ENCODE measurements at places on chromosomes 7 and 10.

GRCh38 chr10:103660364-103661197, 167.1 kb downstream of the NEURL1 start:
- no peak for DNase-seq

GRCh38 chr10:94274142-94274787, 88.5 kb downstream of the NOC3L start:
- DNase-seq: no peak

DNA sequence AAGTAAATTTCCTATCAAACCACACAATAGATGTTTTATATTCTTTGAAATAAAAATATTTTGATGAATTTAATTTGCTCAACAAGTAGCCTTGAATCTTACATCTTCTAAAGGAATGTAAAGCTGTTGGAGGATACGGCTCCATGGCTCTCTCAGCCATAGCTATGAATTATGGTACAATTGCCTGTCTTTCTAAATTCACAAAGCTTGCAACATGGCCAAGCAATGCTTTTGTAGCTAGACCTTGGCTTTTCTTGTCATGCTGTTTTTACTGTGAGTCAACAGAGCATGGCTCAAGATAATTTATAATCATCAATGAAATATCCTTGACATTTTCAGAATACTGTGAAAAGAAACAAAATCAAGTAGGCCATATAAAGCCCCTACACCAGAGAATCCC, 286.7 kb downstream of the CACNA2D1 start:
- no peak for DNase-seq

DNA sequence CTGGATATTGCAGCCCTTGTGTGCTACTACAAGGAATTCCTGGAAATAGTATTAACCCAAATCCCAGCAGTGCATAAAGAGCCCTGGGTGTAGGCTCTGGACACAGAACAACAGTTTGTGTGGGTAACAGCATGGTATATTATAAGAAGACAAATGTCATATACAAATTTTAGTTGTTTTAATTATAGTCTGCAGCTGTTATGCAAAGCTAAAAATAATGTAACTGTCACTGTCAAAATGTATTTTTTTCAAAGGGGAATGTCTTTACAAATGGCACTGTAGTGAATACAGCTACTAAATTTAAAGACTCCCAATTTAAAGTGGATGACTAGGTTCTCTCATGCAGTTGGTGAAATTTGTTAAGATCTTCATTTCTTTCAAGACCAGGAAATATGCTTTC, 339.0 kb downstream of the GPR37 start:
- no peak for DNase-seq

DNA sequence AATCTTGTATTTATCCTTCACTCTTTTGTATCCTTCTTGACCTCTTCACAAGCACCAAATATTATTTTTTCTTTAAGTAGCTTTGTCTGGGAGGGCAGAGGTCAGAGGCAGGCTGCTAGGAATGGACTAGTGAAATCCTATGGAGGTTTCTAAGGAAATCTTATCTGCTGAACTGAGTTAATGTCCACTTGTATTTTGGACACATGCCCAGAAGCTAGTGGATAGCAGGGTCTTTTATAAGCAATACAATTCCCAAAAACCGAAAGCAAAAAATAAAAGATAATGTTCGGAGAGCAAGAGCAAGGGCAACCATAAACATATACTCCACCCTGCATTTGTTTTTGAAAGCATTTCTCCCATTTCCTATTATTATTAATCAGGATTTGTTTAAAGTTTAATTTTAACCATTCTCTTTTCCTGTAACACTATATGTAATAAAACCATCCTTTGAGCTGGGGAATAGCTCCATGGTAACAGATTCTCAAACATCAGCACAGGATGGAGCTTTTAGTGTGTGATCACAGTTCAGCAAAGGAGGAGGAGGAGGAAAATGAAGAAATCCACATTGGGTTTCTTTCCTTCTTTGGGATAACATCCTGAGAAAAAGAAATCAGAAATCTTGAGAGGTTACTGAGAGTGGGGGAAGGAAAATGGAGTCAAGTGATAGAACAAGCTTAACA, 328.2 kb upstream of the LRRN3 start:
- no peak for DNase-seq

DNA sequence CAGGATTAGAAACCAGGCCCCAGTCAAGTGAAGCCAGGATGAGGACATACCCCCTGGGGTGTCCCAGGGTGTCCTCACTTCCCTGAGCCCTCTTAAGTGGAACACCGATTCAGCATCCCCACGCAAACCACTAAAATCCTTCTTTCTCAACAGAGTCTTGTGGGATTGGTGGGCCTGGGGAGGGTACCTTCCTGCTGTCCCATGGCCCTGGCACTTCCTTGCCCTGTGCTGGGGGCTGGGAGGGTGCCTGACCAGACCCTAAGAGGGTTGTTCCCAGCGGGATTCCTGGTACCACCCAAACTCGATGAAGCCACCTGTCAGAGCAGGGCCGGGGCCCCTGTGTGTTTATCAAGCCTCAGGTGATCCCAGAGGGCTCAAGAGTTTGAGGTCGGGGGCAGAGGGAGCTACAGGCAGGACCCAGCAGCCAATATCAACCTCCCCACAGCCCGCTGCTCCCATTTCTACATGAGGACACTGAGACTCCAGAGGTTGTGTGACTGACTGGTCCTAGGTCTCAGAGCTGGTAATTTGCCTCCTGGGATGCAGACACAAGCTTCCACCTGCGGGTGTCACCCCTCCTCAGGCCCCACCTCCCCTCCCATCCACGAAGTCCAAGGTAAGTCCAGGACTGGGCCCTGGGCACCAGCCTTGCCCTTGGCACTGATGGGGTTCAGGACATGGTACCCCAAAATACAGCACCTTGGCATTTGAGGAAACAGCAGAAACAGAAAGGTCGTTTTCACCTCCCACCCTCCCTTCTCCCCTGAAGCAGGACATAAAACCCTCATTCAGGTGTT, 31.4 kb downstream of the OAT start:
- no peak for DNase-seq

DNA sequence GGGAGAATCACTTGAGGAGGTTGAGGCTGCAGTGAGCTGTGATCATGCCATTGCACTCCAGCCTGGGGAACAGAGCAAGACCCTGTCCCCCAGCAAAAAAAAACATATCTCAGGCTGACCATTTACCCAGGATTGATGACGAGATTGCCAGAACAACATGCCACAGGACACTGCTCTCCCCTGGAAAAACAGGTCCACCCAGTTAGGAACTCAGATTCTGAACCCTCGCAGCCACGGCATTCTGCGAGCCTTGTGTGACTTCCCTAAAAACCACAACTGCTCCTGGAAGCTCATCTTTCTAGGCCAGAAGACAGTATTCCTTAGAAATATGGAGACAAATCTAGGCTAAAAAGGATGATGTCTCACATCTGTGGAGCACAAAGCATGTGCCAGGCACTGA, 42.1 kb upstream of the SH2B2 start:
- no peak for DNase-seq

GRCh38 chr10:95572131-95572820, 11.1 kb upstream of the SORBS1 start:
- no peak for DNase-seq

GRCh38 chr7:66529883-66530610, 98.6 kb upstream of the KCTD7 start:
- DNase-seq: no peak

DNA sequence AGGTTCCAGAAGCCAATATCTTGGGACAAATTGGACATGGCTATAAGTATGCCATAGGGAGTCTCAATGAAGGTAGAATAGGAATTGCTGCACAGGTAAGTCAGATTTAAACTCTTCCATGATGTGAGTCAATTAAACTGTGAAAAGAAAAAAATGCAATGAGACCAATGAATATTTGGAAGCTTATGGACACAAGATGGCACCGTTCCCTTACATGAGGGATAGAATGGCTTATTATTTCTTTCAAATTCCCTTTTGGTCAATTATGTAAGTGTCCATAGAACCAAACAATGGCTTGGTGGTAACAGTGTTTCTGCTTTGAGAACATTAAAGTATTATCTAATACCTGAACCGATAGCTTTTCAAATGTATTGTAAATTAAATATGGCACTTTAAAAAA, 35.6 kb downstream of the ACADSB start:
- DNase-seq: no peak

DNA sequence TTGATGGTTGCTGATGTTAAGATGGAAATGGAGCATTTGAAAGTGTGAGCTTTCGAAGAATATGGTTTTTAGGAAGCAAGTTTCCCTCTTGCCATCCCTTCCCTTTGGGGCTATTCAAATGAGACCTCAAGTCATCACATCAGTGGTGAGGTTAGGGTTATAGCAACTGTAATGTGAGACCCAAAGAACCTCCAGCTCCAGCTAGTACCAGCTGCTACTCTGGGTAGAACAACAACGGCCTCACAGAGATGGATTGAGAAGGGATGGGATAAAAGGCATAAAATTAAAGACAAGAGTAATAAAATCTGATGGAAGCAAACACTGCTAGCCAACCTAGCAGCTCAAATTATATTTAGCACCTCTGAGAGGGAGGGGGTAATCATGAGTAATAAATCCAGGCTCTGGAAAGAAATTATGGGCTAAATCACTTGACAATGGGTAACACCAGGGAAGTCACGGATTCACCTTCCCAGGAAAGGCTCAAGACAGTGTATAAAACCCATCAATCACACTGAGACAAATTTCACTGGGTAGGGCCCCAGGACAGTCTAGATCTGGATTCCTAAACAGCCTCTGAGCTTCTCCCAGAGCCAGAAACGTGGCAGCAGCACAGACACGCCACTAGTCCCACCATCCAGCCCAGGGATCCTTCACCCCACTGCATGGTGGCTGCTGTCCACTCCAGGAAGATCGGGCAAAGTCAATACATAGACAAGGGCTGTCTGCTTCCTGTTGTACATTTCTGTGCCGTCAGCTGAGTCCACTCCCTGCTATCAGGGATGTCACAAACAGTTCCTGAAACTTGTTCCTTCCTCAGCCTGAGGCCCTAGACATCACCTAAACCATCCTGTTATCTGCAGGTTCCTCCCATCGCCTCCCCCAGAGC, 151.1 kb downstream of the GFRA1 start:
- DNase-seq: no peak

GRCh38 chr7:143305423-143306070, 10.4 kb upstream of the CLCN1 start:
- no peak for DNase-seq

DNA sequence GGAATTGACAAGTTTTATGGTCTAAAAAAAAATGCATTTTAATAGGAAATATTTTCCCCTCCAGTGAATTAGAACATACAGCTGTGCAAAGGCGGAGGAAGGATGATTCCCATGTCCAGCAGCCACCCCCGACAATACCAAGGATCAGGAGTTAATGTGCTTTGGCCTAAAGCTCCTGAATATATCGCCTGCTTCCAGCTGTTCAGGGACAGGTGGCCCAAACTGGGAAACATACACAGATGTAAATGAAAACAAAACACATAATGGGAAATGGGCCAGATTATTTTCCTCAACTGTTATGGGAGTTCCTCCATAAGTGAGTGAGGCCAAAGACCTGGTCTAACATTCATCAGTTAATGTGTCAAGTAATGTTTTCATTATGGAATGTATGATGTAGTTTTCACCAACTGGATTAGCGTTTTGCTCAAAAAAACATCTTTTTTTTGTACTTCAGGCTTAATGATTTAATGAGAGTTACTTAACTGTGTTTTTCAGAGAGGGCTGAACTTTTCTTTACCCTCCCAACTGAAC, 55.1 kb upstream of the LAMB1 start:
- no peak for DNase-seq

DNA sequence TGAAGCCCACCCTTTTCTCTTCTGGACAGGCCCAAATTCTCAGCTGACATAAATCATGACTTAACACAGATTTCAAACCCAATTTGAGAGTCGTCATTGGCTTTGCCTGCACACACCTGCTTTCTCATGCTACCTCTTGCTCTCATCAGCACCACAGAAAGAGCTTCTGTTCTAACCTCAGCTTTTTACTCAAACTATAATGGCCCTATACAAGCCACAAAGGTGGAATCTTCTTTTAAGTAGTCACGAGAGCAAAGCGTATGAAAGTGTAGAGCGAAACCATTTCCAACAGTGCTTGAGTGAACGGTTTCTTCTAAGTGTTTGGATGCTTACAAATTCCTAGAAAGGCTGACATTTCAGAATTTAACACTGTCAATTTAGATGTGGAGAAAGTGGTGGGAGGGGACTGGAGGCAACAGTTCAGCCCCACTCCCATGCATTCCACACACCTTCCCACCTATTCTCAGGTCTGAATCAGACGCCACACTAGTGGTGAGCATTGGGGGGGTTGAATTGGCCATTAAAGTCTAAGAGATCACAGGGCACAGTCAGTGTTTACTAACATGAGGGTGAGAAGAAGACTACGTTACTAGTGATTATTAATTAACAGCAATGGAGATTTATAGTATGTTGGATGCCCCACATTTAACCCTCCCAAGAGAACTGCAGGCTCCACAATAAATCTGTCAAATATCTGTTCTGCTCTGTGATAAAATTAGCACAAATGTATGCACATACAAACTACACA, 114.0 kb downstream of the PRKCQ start:
- DNase-seq: no peak

GRCh38 chr10:70376436-70377378, 5.7 kb downstream of the LRRC20 start:
- no peak for DNase-seq

DNA sequence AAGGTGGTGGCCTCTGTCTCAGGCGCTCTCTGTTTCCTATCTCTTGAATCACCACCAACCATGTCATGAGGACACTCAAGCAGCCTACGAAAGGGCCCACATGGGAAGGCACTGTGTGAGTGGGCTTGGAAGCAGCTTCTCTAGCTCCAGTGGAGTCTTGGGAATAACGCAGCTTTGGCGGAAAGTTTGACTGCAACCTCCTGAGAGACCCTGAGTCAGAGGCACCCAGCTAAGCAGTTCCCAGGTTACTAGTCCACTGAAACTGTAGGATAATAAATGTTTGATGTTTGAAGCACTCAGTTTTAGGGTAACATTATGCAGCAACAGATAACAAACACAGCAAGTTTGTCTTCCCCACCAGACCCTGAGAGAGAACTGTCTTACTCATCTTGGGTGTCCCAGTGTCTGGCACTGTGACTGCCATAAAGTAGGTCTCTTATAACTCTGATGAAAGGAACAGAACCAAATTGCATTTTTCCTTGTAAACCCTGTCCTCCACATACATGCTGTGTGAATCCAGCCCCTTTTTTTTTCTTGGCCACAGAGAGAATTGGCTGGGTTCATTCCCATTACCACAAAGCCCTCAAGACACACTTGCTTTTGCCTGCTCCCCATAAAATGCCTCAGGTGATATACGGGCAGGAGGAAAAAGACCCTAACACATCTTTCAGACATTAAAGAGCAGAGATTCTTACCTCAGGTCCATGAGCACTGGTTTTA, 185.5 kb downstream of the ZNF365 start:
- no peak for DNase-seq

GRCh38 chr7:143967398-143967797, 12.8 kb downstream of the OR2F1 start:
- DNase-seq: no peak

DNA sequence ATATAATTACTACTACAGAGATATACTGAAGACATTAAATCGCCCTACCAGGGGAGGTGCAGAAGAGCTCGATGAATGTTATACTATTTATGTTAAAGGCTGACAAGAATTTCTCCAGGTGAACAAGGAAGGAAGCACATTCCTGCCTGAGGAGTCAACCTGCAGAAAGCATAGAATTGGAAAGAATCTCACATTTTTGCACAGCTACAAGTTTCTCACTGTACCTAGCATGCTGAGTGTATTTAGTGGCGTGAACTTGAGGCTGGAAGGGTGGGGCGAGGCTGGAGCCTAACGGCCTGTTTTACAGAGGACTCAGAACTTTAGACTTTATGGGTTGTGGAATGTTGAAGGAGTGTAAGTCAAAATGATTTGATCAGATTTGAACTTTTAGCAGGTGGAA, 373.6 kb upstream of the LRGUK start:
- DNase-seq: no peak
